Bronchial epithelial cell (primary cell): ENCODE measurements at places on chromosomes 11 and 22.
A peak's percentile ranks its signal among the peaks of the same experiment; 100 is the strongest.

DNA sequence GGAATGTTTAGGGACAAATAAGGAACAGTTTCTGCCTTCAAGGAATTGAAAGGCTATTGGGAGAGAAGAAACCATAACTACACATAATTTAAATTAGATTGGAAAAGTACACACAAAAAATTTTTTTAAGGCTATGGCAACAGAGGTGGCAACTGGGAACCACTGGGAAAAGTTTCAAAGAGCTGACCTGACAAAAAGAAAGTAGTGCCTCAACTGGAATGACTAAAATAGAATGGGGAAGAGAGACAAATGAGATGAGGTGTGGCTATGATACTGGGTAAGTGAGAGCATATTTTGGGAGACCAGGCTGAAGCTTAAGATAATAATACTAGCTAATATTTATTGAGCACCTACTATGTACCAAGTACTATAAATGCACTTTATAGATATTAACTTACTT, 2.9 kb upstream of the AKIP1 start:
- no peak for DNase-seq

GRCh38 chr22:49956418-49956770, 4.2 kb upstream of the PIM3 start:
- DNase-seq = no peak

- no peak for DNase-seq
Observed at GRCh38 chr11:107307991-107308390, 149.6 kb downstream of the CWF19L2 start.

GRCh38 chr22:48931452-48931851, 896.2 kb downstream of the BRD1 start:
- DNase-seq = no peak

DNA sequence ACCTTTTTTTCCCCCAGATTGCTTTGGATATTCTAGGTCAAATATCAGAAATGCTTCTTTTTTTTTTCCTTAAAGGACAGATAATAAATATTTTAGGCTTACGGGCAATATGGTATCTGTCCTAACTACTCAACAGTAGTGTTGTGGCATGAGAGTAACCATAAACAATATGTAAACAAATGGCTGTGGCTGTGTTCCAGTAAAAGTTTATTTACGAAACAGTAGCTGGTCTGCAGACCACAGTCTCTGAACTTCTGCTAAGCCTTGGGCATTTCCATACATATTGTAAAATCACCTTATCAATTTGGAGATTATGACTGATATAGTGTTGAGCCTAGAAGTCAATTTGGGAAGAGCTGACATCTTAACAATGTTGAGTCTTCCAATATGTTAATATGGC, 139.0 kb upstream of the PITPNB start:
- DNase-seq = no peak

DNA sequence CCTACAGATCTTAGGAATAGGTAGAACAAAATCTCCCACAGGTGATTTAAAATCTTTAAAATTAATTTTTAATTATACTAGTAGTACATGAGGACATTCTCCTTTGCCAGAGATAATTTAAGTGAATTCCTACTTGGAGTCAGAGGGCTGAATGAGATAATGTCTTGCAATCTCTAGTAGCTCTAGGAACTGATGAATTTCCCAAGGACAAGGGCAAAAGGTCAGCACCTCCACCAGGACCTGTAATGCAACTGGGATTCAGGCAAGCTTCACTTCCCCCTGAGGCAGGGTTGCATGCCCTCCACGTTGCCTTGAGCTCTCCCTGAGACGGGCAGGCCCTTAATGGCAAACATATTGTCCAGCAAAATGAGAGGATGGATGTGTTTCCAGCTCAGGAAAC, 330.3 kb upstream of the PITPNB start:
- no peak for DNase-seq

DNA sequence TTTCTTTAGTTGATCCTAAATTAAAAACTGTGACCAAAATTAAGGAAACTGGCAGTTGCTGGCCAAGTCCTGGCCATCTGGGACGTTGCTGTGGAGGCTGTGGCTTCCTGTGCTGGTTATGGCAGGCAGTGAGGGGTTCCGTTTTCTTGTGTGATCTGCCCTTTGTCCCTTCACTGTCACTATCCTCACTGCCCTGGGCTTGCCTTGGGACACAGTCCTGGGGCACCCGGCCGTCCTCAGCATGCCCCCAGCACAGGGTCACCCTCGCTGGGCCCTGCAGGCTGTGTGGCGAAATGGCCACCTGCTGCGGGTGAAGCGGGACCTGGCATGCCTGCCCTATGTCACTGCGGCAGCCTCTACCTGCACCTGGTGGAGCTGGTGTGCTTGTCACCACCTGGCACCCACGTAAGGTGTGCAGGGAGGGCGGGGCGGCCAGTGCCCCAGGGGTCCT, 52.5 kb upstream of the SLC22A12 start:
- no peak for DNase-seq

- DNase-seq = no peak
Observed at GRCh38 chr11:67079065-67079705, 22.5 kb downstream of the RHOD start.

DNA sequence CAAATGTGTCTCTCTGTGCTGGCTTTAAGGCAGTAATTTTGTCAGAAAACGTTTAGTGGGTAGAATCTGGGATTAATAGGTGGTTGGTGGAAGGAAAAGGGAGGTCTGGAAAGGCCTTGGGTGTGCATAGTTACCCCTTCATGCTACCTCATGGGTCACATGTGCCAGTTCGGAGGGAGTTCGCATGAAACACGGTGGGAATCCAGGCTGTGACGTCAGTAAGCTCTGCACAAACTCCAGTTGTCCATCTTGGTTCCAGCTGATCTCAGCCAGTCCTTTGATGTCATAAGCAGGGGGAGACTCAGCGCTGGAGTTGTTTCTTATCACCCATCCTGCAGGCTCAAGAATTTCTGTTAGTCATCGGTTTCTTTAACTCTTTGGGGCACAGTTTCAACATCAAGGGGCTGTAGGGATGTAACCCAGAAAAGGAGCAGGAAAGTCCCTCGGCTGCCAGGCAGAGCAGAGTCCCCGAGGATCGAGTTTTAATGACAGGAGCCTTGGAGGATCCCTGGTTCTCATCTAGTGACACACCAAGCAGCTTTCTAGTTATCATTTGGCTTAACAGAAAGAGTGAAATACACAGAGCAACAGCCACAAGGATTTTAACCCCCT, 28.9 kb downstream of the MOV10L1 start:
- DNase-seq = peak; percentile 53

DNA sequence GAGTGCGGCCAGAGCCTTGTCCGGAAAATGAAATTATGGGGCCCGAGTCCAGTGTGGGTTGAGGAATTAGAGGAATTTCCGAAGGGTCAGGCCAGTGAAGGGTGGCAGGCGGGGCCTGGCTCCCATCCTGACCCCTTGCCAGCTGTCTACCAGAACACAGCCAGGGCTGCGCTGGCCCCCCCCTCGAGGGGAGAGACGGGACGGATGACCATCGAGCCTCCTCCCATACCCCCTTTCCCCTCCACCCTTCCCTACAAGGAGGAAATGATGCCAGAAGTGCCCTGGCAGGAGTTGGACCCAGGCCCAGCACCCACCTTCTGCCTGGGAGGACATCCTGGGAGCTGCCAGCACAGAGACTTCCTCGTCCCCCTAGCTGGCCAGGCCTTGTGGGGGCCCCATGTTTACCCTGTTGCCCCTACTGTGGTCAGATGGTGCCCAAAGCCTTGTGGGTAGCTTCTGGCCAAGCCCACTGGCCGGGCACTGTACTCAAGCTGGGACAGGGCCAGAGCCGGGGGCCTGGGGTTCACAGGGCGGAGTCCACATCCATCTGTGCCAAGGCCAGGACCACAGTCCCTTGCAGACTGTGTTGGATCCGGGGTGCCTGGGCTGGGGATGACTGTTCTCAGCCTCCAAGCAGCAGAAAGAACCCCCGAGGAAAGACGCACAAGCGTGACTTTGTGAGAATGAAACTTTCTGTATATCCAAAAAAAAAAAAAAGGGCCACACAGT, 20.8 kb downstream of the ARVCF start:
- DNase-seq = no peak

- DNase-seq = peak; percentile 38
Observed at GRCh38 chr11:113289431-113290187, 24.8 kb upstream of the TTC12 start.

GRCh38 chr11:76854709-76855108, 6.0 kb upstream of the ACER3 start:
- DNase-seq = no peak

- peak; percentile 43 for DNase-seq
Observed at GRCh38 chr11:13262096-13262495, 15.5 kb upstream of the BMAL1 start.

DNA sequence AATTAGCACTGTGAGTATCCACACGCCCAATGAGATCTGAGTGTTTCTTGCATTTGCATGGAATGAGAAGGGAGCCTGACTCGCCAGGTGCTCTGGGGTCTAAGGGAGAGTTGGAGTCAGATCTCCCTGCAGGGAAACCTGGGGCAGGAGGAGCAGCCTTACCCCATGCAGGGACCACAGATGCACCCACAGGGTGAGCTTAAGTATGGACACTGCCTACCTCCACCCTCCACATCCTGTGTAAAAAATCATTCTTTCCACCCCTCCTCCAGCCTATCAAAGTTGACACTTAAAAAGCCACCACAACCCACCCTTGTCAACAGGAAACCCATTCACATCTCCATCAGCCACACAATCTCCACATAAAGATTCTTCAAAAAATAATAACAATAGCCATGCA, 67.0 kb upstream of the IGLL5 start:
- DNase-seq = no peak

GRCh38 chr11:21630934-21631478, 561.9 kb upstream of the ANO5 start:
- no peak for DNase-seq

DNA sequence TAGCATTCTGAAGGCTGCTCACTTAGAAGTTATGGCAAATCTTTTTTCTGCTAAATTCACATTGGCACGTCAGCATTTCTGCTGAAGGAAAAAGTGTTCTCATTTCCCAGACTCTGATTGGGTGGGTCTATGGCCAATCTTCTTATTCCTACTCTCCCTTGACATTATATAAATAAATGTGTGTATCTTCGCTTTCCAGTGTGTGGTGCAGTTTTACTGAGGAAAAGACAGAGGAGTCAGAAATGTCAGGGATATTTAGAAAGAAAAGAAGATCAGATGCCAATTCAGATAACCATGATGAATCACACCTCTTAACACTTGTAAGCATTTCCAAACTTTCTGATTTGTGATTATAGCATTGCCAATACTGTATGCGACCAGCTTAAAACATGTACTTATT, 3.2 kb upstream of the BDNF start:
- peak; percentile 37 for DNase-seq

GRCh38 chr11:75478783-75479596, 46.0 kb upstream of the KLHL35 start:
- DNase-seq = no peak

DNA sequence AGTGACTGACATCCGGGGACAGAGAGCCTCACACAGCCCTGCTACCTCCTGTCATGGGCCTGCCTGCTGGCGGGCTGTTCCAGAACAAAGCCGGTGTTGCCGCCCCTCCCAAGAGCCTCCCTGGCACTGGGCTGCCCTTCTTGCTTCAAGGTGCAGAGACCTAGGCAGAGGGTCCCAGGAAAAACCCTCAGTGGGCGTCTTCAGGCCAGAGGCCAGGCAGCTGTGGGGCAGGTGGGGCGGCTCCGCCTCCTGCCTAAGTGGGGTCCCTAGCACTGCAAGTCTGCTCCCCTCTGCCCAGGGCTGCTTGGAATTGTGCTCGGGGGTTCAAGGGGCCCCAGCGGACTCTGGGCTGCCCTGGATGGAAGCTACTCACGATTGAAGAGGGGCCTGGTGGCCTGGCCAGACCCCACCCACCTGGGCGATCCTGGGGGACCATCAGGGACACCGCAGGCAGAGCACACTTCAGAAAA, 20.4 kb upstream of the GNB1L start:
- DNase-seq = no peak

DNA sequence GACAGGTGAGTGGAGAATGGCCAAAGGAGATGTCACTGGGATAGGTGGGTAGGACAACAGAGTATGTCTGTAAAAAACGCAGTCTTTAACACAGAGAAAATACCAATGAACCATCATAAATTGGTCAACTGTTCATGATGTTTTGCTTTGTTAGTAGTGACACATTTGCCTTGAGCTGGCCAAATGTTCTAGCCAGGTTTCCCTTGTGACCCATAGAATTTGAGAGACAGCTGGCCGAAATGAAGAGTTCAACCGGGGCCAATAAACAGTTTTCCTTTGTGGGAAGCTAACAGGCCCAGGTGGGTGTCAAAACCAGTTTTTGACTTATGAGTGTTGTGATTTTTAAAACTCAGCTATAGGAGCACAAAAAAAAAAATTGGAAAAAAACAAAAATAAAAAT, 116.6 kb upstream of the BID start:
- DNase-seq = no peak

- no peak for DNase-seq
Observed at GRCh38 chr11:64163951-64164350, 2.0 kb downstream of the MACROD1 start.

DNA sequence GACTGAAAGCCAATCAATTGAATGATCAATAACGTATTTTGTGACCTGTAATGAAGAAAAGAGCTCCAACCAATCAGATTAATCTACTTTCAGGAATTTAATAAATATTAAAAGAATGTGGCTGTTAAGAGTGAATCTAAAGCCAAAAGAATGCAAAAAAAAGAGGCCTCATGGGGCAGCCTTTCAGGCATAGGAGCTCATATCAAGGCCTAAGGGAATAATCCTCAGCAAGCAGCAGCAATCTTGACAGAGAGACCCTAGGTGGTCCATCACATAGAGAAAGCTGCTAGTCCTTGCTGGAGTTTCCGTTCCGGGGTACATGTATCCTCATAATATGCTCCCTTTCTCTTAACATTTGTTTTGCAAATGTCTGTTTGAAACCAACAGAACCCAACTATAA, 313.1 kb upstream of the PITPNB start:
- no peak for DNase-seq

- peak; percentile 21 for DNase-seq
Observed at GRCh38 chr22:35564975-35565867, 24.6 kb downstream of the RASD2 start.

- DNase-seq = no peak
Observed at GRCh38 chr11:78156127-78156844, 16.9 kb upstream of the ALG8 start.

DNA sequence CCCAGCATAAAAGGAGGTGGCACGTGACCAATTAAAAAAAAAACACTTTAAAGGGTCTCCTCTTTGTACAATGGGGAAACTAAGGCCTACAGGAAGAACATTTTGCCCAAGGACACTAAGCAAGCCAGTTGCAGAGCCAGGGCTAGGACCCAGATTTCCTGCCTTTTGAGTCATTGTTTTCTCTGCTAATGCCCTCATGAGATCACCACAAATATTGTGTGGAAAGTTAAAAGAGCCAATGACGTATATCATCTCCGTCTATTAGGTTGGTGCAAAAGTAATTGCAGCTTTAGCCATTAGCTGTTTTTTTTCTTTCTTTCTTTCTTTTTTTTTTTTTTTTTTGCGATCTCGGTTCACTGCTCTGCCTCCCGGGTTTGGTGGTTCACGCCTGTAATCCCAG, 24.1 kb upstream of the LRRC32 start:
- peak; percentile 80 for DNase-seq

GRCh38 chr11:10498022-10498400, 42.9 kb downstream of the AMPD3 start:
- DNase-seq = no peak

- DNase-seq = peak; percentile 68
Observed at GRCh38 chr11:121534131-121535093, 81.6 kb upstream of the SORL1-AS1 start.
